HFFc6 (cell line): ENCODE measurements at places on chromosomes 2 and 18. TPM values are rescaled to one million over a fixed set of nuclear protein-coding genes. Genes with fewer than 3 reads are reported as not detected.

POMC gene
- total RNA-seq: not detected in 3 replicates

RAB6D gene
- not detected in 2 replicates for total RNA-seq

RMDN2 gene
- 3.1 and 5.0 TPM in 2 replicates for total RNA-seq

DNA sequence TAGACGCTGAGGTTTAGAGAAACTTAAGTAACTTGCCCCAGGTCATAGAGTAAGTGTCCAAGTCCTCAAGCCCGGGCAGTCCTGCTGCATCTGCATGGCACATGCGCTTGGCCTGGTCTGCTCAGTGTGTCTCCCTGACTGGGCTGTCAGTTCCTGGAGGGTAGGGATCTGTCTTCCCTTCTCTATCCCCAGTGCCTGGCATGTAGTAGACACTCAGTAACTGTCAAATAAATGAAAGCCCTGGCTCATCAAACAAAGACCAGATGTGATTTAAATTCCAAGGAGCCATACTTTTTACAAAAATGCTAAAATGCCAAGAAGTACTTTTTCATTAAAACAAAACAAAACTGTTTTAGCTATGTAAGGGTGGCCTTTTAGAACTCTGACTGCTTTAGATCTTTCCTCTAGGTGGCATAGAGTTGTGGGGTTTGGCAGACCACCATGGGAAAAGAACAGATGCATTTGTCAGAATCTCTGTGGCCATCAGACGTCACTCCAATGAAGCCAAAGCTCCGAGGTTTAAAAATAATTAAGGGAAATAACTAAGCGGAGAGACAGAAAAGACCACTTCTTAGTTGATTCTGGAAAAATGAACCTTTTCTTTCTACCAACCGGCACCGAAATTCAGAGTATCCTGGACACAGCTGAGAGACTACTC is 34.0 kb downstream of the EPAS1 start:
- no peak for DNase-seq

DNA sequence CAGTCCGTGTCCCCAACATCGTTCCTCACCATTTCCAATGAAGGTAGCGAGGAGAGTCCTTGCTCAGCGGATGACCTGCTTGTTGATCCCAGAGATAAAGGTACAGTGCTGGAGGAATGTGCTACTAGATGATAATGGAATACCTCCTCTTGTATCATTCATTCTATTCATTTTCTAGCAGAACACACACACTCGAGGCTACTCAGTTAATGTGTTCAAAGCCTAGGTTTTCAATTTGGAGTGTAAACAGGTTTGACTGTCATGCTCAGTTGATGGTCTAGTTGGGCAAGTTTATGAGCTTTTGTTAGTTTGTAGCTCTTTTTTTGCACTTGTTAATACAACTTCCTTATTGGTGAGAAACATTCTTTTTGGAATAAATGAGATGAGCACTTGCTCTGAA is 114.2 kb downstream of the ICA1L start:
- DNase-seq: no peak

DNA sequence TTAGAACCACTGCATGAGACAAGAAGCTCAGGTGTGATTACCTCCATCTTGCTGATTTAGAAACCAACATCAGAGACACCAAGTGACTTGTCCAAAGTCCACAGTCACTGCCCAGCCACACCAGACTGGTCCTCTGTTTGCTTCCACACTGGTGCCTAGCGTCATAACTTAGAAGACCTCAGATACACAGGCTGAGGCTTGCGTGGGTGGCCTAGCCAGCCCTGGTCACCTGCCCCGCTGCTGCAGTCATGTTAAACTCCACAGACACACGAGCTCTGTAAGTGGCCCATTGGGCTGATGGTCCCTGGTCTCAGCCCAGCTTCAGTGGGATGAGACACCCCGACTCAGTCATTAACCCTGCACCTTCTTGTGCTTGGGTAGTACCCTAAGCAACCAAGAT is 47.1 kb downstream of the CNGA3 start:
- no peak for DNase-seq

- no peak for DNase-seq
Observed at GRCh38 chr2:166381-166780, 97.5 kb downstream of the SH3YL1 start.

- DNase-seq: no peak
Observed at GRCh38 chr2:75792146-75792545, 81.4 kb upstream of the GCFC2 start.

GRCh38 chr2:109439390-109439786 is 174.4 kb downstream of the SEPTIN10 start:
- DNase-seq: no peak

- peak; percentile 7 for DNase-seq
Observed at GRCh38 chr2:233912691-233913423, 4.3 kb upstream of the TRPM8 start.
